CD8-positive, alpha-beta memory T cell (primary cell): ENCODE measurements at places on chromosomes 3 and 15.
A peak's percentile ranks its signal among the peaks of the same experiment; 100 is the strongest.

- DNase-seq, result no peak
- no peak overlapping the region for H3K4me3 ChIP-seq
- H3K27me3 ChIP-seq, result no peaks in the 10 kb centered on the region
- H3K36me3 ChIP-seq, result no peaks in the 10 kb centered on the region
- no peaks in the 10 kb centered on the region for H3K4me1 ChIP-seq
These were observed 48.6 kb downstream of the SLC25A26 start for GRCh38 chr3:66269411-66269810.

DNA sequence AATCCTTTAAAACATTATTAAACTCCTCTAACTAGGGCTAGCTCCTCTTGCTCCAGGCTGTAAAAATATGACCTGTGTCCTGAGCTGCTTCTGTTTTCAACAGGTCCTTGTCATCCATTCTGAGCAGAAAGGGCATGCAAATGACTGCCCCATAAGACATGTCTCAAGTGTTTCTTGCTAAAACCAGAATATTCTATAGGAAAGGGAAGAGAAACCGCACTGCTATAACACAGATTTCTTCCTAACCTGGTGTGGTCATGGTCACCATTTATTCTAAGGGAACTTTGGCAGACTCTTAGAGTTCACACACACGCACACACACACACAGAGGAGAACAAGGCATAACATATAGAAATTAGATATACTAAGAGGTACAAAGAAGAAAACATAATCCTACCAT, 34.2 kb upstream of the B3GNT5 start:
- H3K4me3 ChIP-seq, result no peak overlapping the region
- H3K36me3 ChIP-seq, result no peaks in the 10 kb centered on the region
- no peak overlapping the region for H3K27ac ChIP-seq
- no peak for DNase-seq
- no peaks in the 10 kb centered on the region for H3K27me3 ChIP-seq

DNA sequence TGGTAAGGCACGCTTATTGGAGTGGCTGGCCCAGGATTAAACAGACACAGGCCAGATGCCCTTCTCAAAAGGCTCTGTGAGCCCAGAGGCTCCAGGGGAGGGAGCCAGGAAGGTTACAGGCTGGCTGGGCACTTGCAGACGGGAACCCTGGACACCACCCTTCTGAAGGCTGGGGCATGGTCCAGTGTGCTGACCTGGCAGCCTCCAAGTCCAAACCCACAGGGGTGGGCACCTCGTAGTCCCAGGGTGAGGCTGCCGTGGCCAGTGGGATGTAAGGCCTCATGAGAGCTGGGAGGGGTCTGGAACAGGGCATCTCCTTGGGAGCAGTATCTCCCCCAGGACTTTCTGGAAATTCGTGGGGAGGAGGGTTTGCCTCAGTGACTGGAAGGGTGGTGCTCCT, 19.6 kb downstream of the EFCC1 start:
- H3K4me1 ChIP-seq, result peaks cover 28% of the 10 kb centered on the region
- DNase-seq, result no peak
- H3K27ac ChIP-seq, result no peak overlapping the region
- H3K4me3 ChIP-seq, result no peak overlapping the region

DNA sequence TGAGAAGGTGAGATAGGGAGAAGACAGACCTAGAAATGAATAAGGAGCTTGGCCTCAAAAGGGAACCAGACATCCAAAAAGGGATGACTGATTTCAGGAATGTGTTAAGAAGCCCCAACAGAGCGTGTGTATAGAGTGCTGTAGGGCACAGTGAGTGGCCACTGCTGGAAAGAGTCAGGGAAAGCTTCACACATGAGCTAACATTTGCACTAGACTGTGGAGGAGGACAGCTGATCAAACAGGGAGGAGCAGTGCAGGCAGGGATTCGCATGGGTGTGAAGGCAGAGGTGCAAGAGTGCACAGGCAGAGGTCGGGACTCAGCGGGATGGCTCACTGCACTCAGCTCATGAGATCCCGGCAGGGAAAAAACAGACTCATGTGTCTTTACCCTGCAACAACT, 61.8 kb downstream of the NPTN start:
- no peak for DNase-seq
- peaks cover 14% of the 10 kb centered on the region for H3K36me3 ChIP-seq
- H3K4me1 ChIP-seq, result no peaks in the 10 kb centered on the region
- no peak overlapping the region for H3K4me3 ChIP-seq

DNA sequence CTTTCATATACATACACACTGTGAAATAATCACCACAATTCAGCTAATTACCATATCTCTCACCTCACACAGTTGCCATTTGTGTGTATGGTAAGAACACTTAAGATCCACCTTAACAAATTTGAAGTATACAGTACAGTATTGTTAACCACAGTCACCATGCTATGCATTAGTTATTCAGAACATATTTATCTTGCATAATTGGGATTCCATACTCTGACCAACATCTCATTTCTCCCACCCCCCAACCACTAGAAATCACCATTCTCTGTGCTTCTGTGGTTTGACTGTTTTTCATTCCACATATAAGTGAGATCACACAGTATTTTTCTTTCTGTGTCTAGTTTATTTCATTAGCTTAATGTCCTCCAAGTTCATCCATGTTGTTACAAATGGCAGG, 247.7 kb upstream of the CTNNB1 start:
- H3K27me3 ChIP-seq, result no peaks in the 10 kb centered on the region
- no peak overlapping the region for H3K27ac ChIP-seq
- no peaks in the 10 kb centered on the region for H3K36me3 ChIP-seq
- no peak overlapping the region for H3K4me3 ChIP-seq
- DNase-seq, result no peak
- no peaks in the 10 kb centered on the region for H3K4me1 ChIP-seq

DNA sequence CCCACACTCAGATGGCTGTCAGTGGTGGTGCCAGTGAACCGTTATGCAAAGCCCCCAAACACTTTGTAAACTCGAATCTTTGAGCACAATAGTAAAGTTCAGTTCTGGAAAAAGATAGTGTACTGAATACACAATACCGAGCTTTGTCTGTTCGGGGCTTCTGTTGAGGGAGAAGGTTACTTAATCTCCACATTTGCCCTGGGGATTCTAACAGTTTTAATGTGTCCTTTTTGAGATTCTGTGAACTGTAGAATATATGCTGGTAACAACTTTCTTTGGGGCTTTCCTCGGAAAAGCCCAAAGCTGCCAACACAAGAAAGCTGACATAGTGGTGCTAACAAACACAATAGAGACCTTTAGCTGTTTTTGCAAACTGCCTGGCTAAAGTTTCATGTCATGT, 686.5 kb downstream of the ROBO1 start:
- no peak overlapping the region for H3K4me3 ChIP-seq
- H3K27ac ChIP-seq, result no peak overlapping the region
- no peaks in the 10 kb centered on the region for H3K27me3 ChIP-seq
- H3K36me3 ChIP-seq, result no peaks in the 10 kb centered on the region

DNA sequence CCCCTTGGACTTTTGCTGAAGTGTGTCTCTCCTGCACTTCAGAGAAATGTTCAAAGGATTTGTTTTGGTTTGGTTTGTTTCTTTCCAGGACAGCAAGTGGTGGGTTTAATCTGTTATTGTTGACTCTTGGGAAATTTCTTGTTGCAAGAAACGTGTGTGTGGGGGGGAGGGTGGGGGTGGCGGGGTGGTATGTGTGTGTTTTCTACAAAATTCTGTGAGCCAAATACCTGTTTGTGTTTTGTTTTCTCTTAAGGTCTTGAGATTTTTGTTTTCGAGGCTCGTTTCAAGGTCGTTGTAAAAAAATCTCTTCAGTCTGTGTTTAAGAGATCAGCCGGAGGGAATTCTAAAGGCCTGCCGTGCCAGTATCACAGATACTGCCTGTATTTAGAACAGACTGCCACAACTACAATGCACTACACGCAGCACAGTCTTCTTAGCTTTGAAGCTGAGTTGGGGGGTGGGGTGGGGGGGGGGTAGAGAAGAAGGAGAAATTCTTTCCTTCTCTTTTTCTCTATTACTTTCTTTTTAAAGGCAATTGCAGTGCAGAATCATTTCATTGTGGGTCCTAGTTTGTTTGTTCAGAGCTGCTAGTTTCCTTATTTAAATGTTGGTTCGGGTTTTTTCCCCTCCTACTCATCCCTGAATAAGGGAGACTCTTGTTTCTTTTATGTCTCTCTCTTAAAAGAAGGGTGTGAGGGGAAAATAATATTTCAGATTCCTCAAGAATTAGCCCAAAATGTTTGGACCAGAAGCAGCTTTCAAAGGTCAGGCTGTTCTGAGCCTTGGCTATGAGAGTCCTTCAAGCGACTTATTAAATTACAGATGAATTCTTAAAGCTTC, 1.4 kb upstream of the BCL6 start:
- no peaks in the 10 kb centered on the region for H3K36me3 ChIP-seq
- no peak for DNase-seq
- H3K4me1 ChIP-seq, result peaks cover 54% of the 10 kb centered on the region
- H3K4me3 ChIP-seq, result peak overlapping the region; percentile 78
- H3K27me3 ChIP-seq, result no peaks in the 10 kb centered on the region
- H3K27ac ChIP-seq, result peak overlapping the region; percentile 98

- no peak overlapping the region for H3K4me3 ChIP-seq
- H3K27ac ChIP-seq, result no peak overlapping the region
- DNase-seq, result no peak
- H3K36me3 ChIP-seq, result no peaks in the 10 kb centered on the region
- H3K27me3 ChIP-seq, result no peaks in the 10 kb centered on the region
These were observed 104.2 kb downstream of the MYH15 start for GRCh38 chr3:108406063-108406660.

GRCh38 chr15:98043160-98044014, 82.9 kb downstream of the ARRDC4 start:
- no peaks in the 10 kb centered on the region for H3K4me1 ChIP-seq
- H3K27me3 ChIP-seq, result no peaks in the 10 kb centered on the region
- DNase-seq, result no peak
- H3K27ac ChIP-seq, result no peak overlapping the region
- H3K36me3 ChIP-seq, result no peaks in the 10 kb centered on the region
- H3K4me3 ChIP-seq, result no peak overlapping the region

DNA sequence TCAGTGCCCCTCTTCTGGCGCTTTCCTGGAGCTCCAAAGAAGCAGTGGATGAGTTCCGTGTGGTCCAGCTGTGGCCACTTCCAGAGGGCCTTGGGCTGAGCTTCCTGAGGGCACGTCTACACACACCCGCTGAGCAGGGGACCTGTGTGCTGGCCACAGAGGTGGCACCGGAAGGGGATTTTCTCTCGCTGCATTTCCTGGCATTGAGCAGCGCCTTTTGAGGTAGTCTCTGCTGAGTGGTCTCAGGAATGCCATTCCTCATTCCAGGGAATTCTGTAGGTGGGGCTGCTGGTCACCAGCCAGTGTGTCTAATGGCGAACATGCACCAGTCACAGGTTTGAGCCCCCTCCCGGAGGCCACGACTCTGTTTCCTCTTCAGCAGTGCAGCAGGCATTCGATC, 48.1 kb downstream of the AMOTL2 start:
- no peaks in the 10 kb centered on the region for H3K36me3 ChIP-seq
- H3K27ac ChIP-seq, result no peak overlapping the region
- no peaks in the 10 kb centered on the region for H3K27me3 ChIP-seq

DNA sequence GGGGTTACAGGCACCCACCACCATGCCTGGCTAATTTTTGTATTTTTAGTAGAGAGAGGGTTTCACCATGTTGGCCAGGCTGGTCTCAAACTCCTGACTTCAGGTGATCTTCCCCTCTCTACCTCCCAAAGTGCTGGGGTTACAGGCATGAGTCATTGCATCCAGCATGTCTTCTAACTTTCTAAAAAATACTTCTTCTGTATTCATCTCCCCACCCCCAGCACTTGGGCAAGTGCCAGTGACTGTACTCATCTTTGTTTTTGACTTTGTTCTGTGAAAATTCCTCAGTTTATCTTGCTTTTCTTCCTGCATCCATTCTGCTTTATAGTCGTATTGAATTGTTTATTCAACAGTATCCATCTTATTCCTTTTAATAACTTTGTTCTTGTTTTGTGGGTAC, 47.6 kb downstream of the ARIH1 start:
- no peak overlapping the region for H3K27ac ChIP-seq
- no peaks in the 10 kb centered on the region for H3K36me3 ChIP-seq
- H3K4me1 ChIP-seq, result no peaks in the 10 kb centered on the region
- H3K4me3 ChIP-seq, result no peak overlapping the region

- no peak overlapping the region for H3K27ac ChIP-seq
- no peaks in the 10 kb centered on the region for H3K27me3 ChIP-seq
- DNase-seq, result no peak
- no peaks in the 10 kb centered on the region for H3K36me3 ChIP-seq
- H3K4me1 ChIP-seq, result no peaks in the 10 kb centered on the region
These were observed 282.3 kb downstream of the SLC9A9 start for GRCh38 chr3:143565951-143566350.

- H3K36me3 ChIP-seq, result no peaks in the 10 kb centered on the region
- H3K27ac ChIP-seq, result no peak overlapping the region
- no peaks in the 10 kb centered on the region for H3K27me3 ChIP-seq
- no peaks in the 10 kb centered on the region for H3K4me1 ChIP-seq
These were observed 663.7 kb downstream of the AGBL1 start for GRCh38 chr15:86743283-86743903.

- no peak overlapping the region for H3K27ac ChIP-seq
- H3K36me3 ChIP-seq, result no peaks in the 10 kb centered on the region
- H3K4me1 ChIP-seq, result no peaks in the 10 kb centered on the region
- H3K4me3 ChIP-seq, result no peak overlapping the region
- H3K27me3 ChIP-seq, result no peaks in the 10 kb centered on the region
These were observed 14.8 kb upstream of the RAD51 start for GRCh38 chr15:40680151-40680550.

DNA sequence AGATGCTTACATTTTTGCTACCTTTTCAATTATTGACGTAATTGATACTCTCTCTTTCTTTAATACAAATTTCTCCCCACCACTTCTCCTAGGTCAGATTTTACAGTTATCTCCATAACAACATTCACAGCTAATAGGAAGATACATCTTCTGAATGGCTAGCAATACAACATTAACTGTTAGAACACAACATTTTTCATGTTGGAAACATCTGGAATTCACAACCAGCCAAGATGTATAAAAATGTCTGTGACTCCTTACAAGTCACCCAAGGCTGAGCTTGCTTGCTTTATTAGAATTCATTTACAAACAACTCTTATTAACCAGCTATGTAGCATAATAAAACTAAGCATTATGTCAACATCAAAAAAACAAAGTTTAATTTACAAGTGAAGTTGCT, 81.0 kb upstream of the ROBO2 start:
- no peak overlapping the region for H3K27ac ChIP-seq
- no peaks in the 10 kb centered on the region for H3K4me1 ChIP-seq
- H3K4me3 ChIP-seq, result no peak overlapping the region
- DNase-seq, result no peak

DNA sequence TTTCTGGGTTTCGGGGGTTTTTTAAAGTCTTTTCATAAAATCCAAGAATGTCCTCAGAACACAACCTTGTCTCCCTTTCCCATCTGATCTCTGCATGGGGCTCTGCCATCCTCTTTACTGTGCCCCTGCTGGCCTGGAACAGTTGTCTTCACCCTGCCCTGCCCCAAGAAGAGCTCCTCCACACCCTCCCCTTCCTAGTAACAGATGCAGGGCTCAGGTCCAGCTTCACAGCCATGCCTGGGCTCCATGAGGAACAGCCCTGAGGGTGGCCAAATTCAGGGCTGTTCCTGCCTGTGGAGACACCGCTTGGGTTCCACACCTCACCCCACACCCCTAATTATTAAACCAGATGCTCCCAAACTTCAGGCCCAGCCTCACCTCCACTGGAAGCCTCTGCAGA, 12.9 kb upstream of the ULK3 start:
- DNase-seq, result no peak
- no peak overlapping the region for H3K27ac ChIP-seq
- H3K4me1 ChIP-seq, result peaks cover 35% of the 10 kb centered on the region
- H3K4me3 ChIP-seq, result no peak overlapping the region
- H3K36me3 ChIP-seq, result peaks cover 44% of the 10 kb centered on the region
